ENCODE measurements at places on chromosomes 2 and 18.

DNA sequence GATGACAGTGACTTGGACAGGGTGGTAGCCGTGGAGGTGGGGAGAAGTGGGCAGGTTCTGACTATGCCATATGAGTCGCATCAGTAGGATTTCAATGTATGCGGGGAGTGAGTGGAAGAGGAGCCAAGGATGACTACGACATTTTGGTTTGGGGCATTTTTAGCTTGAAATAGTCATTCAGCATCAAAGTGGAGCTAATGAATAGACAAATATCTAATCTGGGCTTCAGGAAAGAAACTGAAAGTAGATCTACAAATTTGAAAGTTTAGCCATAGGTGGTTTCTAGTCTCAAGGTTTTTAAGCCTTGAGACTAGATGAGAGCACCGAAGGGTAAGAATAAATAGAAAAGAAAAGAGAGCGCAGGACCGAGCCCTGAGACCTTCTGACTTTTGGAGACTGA lies 58.3 kb downstream of the FEZ2 start:
- no peak for DNase-seq

- no peak for DNase-seq
Measured at GRCh38 chr2:62408241-62408677, 97.7 kb downstream of the TMEM17 start.

- DNase-seq = no peak
Measured at GRCh38 chr2:161780881-161781280, 156.7 kb downstream of the SLC4A10 start.

DNA sequence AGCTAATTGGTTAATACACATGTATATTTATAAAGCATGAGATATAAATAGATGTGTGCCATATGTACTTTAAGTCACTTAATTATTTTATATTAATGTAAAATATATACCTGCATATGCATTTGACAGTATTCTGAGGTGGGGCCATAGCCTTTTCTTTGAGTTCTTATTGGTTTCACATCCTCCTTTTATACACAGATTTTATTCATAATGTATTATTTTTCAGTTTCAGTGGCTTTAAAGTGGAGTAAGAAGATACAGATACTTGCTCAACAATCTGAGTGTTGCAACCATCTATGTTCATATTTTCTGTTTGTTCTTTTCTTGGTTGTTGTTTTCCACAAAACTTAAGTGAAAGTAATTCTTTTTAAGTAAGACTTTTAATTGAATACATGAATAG lies 436.5 kb downstream of the RND3 start:
- no peak for DNase-seq

DNA sequence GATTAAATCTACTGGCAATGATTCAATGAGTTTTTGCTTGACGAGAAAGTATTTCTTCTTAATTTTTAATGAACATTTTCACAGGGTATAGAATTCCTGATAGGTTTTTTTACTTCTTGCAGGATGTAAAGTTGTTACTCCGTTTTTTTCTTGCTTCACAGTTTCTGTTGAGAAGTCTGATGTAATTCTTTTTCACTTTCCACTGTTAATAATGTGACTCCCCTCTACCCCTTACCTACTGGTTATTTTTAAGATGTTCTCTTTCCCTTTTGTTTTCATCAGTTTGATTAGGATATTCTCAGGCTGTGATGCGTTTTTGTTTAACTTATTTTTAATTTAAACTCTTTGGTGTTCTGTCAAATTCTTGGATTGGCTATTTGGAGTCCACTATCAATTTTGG lies 933.9 kb upstream of the PIK3C3 start:
- DNase-seq = no peak

DNA sequence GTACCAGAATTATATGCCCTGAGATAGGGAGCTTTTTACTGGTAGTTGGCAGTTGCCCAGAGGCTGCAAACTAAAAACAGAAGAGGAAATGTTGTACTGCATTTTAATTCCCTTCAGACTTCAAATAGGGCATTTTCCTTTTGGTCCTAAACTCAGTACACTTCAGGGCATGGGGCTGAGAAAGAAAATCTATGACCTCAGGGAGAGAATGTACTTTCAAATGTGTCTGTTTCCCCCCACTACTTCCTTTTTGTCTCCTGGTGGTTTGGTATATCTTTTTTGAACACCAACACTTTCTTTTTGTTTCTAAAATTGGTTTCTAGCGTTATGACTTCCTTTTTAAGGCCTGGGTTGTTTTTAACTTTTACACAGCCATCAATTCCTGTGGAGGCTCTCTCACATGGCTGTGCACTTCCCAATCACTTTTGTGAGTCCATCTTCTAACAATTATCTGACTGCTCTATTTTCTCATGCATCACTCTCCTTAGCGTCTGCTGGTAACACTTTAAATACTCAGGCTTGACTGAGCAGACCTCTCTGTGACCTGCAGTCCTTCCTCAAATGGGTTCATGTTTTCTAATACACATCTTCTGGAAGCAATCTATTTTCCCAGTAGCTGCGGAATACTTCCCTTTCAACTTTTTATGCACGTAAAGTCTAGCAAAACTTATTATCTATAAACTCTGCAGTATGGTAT lies 596.0 kb downstream of the LRP1B start:
- DNase-seq = no peak

DNA sequence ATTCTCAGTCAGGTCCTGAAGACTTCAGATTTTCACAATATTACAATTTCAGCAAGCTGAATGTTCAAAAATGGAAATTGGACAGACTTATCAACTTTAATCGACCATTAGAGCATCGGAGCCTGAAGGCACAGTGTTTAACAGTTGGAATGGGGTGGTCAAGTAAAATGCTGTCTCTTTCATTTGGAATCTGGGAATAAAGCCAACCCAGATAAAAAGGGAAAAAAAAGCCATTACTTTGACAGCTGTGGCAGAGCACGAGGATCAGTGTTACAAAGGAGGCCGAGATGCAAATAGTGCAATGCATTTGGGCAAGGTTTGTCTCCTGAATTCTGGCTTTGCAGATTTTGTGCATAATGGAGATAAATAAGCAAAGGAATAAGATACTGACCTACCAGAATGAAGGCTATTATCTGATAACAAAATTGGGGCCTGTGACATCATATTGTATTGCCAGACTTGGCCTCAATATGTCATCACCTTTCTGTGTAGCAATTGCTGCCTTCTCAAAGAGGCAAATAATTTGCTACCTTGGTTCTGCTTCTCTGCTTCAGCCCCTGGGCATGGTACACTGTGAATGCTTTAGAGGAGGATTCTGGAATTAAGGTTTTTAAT lies 277.5 kb upstream of the KLHL29 start:
- DNase-seq = no peak

DNA sequence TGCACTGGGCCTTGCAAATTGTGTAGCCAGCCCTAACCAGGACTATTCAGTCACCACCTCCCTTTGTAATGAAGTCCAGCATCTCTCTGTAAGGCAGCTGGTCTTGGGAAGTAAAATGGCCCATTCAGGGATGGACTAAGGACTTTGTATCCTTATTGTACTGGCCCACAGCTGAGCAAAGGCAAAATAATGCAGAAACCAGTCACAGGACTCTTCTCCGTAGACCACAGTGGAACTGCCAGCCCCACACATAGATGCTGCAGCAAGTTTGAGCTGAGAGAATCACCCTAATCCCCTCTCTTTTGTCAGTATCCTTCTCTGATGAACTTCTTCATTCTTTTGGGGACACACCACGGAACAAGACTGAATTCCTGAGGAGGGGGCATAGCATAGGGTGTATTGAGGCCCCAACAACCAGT lies 73.6 kb upstream of the RTN4 start:
- DNase-seq = no peak

- DNase-seq = no peak
Measured at GRCh38 chr2:111198701-111199100, 78.0 kb downstream of the BCL2L11 start.

DNA sequence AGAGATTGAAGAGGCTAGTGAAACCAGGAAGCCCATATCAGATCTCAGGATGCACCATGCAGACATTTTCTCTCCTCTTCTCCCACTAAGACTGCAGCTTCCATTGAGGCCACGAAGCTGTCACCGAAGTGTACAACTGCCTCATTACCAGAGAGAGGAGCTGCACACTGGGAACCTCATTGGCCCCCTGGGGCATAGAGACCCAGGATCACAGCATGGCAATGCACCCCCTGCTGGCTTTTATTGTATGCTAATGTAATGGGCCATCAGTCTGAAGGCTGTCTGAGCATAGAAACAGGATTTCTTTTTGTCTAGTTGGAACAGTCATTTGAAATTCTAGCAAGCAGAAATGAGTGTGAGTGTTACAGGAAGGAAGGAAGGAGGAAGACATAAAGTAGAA lies 861.6 kb upstream of the CELF4 start:
- peak; percentile 97 for DNase-seq

DNA sequence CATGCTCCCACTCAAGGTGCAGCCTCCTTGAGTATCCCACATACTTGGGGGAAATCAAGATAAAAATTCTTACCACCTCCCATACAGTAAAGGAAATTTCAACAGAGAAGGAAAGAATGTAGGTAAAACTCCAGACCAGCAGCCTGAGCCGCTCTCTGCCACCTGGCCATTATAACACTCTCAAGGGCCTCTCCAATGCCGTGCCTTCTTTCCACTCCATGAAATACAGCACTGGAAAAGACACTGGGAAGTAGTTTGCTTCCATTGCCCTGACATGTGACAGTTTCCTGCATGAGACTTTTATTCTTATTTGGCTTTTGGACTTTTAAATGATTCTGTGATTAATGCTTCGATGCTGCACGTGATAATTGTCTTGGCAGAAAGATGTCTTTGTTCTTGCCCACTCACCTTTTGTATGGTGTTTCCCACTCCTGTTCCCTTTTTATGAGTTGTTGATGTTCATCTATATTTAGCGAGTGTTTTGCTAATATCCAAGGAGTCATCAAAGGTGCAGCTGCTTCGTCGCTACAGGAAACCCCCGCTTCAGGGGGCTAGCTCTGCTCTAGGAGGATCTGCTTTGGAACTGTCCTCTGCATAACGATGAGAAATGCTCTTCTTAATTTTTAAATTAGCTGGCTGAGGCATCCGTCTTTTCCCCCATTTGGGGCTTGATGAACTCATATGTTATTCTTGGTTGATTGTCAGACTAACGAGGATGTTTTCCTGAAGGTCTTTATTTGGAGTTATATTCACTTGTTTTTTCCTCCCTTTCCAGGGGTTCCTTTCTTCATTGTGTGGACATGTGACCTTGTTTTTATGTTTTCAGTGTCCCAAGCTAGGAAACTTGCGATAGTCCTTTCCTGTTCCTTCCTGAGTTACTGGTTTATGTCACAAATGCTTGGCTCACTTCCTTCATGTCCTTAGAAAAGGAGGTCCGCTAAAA lies 179.4 kb downstream of the TXNL1 start:
- DNase-seq = peak; percentile 74

GRCh38 chr2:43724728-43725526 lies 48.7 kb upstream of the C1GALT1C1L start:
- no peak for DNase-seq

GRCh38 chr2:113079131-113079530 lies 11.4 kb downstream of the IL1F10 start:
- no peak for DNase-seq

- DNase-seq = no peak
Measured at GRCh38 chr2:226746196-226746800, 53.3 kb downstream of the IRS1 start.

- DNase-seq = no peak
Measured at GRCh38 chr18:46624127-46624526, 32.9 kb downstream of the LOXHD1 start.

GRCh38 chr2:185384822-185385560 lies 353.6 kb upstream of the FSIP2 start:
- no peak for DNase-seq

GRCh38 chr2:108961796-108962195 lies 27.2 kb downstream of the EDAR start:
- no peak for DNase-seq

- no peak for DNase-seq
Measured at GRCh38 chr2:114518738-114519137, 76.3 kb downstream of the DPP10 start.

DNA sequence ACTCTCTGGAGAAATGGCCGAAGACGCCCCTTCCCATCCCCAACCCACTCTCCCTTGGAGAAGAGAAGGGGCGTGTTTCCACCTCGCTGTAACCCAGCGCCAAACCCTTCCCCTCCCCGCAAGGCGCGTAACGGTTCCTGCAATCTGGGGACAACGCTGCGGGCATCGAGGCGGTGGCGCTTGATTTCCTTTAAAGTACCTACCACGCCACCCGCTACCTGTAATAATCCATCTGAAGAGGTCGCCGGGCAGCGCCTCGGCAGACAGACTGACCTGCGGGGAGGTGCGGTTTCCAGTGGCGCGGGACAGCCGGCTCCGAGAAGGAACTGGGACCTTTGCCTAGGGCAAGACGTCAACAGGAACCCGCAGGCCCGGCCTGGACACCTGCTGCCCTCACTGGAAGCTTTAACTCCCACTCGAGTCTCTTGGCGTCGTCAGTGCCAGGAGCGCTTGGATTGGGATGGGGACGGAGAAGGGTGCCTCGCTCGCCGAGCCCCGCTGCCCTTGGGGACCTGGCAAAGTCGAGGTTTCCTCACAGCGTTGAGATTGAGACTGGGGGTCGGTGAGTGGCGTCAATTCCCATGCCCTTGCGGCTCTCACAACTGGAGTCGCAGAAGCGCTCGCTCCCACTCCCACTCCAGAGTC lies at the start of gene CYP1B1:
Gene CYP1B1, minus strand, starts transcription at position 645 of the 645 bp plus-strand sequence. CDS start 763 bp downstream, outside the sequence.
- DNase-seq = no peak

GRCh38 chr2:175478096-175478768 lies 296.7 kb upstream of the ATP5MC3 start:
- no peak for DNase-seq

- no peak for DNase-seq
Measured at GRCh38 chr2:74991977-74992376, 33.5 kb downstream of the POLE4 start.

DNA sequence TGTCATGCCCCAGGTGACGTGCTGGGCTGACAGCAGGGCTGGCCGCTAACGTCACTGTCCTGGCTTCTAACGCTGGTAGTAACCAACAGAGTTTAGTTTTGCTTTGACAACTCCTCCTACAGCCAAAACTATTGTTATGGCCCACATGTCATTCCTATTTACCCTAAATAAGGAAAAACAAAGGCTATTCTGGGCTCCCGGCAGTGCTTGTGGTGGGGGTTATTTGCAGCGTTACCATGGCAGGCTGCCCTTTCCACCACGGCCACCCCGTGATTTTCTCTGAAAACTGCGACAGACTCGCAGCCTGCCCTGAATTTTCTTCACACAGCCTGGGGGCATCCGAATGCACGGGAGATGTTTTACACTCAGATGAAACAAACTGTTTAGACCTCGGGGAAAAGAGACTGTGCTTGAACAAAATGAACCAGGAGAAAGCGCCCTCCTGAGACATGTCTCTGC lies 115.2 kb downstream of the FAM210A start:
- peak; percentile 73 for DNase-seq

- DNase-seq = no peak
Measured at GRCh38 chr2:112627060-112628040, 18.4 kb upstream of the SLC20A1 start.

DNA sequence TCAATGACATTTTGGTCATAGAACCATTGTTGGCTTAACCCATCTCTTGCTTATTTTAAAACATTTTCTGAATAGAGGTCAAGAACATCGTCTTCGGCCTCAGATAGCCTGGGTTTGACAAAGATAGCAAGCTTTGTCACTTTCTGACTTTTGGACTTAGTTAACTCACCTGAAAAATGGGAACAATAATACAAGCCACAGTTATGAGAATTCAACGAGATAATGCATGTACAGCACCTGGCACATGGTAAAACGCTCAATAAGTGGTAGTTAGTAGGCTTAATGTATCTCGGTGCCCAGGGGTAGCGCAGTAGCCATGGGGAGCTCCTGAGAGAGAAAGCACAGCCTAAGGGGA lies 446 bp upstream of the COPS7B start:
- DNase-seq = no peak

Measured in COR-L47 (cell line).